CD4-positive, alpha-beta T cell treated with Interleukin-4 for 1 hour (primary cell): ENCODE measurements at places on chromosomes 4 and X.

DNA sequence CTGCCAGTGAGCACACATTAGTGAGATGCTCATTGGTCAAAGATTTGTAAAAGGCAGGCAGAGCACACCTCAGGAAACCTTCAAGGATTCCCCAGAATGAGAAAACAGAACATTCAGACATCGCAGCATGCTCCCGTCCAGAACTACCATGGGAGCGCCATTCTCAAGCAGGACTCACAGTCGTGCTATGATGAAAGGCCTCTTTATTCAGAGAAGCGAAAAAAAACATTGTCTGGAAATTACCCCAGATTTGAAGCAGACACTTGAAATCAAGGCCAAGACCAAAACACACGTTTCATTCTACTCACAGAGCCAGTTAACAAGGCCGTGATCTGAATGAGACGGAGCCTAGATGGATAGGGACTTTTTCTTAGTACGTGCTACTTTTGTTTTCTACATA is 961.8 kb upstream of the TENM3 start:
- no peak for DNase-seq

DNA sequence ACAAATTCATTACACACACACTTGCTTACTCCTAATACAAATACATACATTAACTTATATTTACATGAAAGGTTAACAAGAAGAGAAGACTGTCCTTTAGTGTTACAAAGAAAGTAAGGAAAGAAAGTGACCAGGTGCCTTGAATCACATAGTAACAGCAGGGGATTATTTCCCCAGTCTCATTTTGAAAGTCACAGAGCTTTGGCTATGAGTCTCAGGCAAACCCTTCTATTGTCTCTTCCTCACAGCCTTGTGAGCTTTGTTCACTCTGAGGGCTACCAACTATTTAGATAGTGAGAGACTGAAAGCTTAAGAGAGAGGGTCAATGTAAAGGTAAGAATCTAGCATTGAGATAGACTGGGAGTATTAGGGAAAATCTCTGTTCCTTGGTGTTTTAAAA is 161.6 kb downstream of the NPNT start:
- DNase-seq: no peak

DNA sequence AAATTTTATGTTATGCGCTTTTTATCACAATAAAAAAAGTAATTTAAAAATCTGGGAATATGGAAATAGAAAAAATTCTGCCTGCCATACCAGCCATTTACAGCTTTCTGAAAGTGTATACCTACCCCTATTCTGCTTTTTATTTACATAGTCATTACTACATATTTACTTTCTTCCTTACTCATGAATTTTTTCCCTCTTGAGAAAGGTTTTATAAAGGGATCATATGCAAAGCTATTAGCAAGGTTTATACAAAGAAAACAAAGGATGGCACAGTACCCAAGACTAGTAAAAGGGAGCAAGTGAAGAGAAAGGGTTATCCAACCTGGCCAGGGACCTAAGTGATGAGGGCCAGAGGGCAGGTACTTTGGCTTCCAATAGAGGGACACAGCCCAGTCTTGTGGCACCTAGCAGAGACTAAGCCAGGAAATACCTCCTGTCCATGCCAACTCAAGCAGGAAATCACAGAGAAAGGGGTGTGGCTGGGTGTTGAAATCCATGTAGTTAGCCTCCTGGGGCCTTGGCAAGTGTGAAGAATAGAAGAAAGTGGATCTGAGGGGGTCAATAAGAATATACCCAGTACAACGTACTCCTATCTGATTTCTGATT is 207.3 kb upstream of the VEGFC start:
- no peak for DNase-seq

DNA sequence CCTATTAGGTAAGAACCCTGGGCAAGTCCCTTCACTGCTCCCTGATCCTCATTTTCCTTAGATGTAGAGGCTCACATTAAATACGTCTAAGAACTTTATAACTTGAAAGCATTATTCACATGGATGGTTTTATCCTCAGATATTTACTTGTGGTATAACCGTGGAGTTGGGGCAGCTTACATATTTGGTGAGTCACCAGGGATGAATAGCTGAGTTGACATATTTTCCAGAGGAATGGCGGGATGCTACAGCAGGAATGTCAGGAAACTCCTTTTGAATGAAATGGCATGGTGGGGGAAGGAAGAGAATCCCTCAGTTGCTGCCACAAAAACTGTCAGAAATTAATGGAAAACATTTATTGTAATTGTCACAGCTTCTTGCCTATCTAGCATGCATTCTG is 165.3 kb upstream of the RPS6KA3 start:
- DNase-seq: no peak

DNA sequence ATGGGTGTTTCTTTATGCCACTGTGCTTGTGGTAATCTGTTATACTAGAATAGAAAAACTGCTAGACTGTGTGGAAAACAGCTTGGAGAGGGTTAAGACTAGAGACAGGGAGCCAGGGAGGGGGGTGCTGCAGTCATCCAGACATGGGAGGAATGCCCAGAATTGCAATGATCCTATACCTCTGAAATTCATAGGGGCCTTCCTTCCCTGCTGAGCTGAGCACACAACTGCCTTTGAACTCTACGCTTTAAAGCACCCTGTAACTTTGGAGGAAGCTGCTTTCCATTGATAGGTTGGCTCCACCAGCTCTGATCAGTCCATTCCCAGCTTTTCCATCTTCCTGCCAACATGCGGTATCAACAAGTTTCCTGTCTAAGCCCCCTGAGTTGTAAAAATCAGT is 155.9 kb upstream of the RASGEF1B start:
- DNase-seq: no peak

- no peak for DNase-seq
These were observed 95.8 kb upstream of the GEMIN8 start for GRCh38 chrX:14125462-14125861.

GRCh38 chr4:13982010-13982409 is 354.5 kb upstream of the BOD1L1 start:
- no peak for DNase-seq

DNA sequence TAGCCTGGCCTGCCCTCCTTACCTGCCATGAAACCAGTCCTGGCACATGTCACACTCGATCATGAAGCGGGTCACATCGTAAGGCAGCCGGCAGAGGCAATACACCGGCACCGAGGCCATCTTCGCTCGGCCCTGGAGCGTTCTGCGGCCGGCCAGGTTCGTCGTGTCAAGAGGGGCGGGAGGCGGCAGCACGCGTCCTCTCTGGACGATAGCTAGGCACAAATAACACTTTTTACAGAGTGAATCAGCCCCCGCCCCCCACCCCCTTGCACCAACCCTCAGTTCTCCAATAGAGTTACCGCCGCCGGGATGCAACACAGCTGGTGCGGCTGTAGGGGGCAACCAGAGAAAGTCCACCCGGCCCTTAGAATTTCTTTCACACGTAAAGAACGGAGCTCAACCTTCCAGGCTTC is 1.7 kb downstream of the PHF8 start:
- DNase-seq: peak; percentile 53

DNA sequence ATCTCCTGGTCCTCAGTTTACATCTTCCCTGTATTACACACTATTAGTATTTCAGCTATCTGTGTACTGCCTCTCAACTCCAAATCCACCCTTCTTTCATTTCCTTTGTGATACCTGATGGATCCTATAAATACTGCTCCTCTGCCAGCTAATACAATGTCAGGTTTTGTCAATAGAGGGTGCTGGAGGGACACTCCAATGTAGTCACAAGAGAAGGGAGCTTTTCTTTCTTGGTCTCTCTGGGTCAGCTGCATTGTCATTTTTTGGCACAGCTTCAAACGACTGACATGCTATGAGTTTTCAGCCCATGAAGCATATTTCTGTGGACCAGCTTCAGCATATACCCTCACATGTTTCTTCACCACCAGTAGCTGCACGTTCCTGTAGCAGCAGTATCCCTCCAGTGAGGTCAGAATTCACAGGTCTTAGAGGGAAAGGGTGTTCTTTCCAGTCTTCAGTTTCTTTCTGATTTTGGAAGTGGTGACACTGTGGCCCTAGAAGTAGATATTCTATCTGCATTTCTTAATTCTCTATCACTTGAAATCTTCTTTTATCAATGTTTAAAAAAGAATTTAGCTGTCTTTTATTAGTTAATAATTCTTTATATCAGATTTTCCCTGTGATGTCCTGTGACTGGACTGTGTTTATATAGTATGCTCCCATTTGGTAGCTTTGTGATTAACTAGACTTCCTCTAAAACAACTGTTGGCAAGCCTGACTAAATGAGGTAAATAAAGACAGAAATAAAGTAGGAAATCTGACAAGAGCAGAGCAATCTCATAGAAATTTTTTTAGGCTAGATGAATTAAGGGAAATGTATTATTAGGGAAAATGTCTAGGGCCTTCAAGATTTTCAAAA is 60.6 kb downstream of the GABRA2 start:
- no peak for DNase-seq

- no peak for DNase-seq
These were observed 117.8 kb downstream of the AFF1 start for GRCh38 chr4:87052615-87053014.

GRCh38 chr4:142818476-142818875 is 27.6 kb downstream of the INPP4B start:
- DNase-seq: no peak

- DNase-seq: peak; percentile 22
These were observed 62.5 kb downstream of the WFS1 start for GRCh38 chr4:6332042-6332668.

DNA sequence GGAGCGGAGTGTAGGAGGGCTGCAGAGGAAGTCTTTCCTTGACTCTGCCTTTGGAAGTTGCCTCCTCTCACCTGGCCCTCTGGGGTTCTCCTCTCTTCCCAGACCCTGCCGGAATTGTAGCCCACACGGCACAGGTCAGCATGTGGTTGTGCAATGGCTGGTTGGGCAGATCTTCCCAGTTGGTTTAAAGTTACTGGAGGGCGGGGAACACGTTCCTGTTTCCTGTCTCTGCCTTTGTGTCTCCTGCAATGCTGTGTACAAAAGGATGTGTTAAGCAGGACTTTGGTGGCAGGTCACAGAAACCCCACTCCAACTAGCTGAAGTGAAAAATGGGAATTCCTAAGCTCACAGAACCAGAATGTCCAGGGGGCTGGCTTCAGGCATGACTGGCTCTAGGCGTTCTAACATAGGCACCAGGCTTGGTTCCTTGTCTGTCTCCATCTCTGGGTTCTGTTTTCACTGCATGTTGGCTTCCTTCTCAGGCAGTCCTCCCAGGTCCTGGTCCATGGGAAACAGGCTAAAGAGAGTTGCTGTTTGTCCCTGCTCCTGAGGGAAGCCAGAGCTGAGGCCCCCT is 19.9 kb downstream of the SORCS2 start:
- DNase-seq: no peak

- DNase-seq: no peak
These were observed 1414.7 kb upstream of the TENM3 start for GRCh38 chr4:180828455-180829018.

GRCh38 chr4:24419181-24420034 is 164.9 kb downstream of the DHX15 start:
- DNase-seq: peak; percentile 49

DNA sequence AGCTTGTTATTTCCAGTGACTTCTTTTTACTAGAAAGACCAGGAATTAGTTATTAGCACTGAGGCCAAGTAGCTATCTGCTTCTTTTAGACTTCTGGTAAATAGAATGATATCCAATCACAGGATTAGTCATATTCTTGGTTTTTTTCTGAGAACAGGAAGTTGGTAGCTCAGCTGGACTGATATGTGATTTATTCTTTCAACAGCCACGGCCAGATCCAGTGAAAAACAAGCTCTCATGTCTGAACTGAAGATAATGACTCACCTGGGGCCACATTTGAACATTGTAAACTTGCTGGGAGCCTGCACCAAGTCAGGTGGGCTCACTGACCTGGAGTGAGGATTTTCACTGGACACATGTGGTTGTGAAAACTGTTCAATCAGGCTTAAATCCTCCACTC is 48.6 kb downstream of the PDGFRA start:
- no peak for DNase-seq
